ENCODE measurements at places on chromosomes 13 and 19.

- no peak for DNase-seq
These were observed 29.4 kb upstream of the ZNF507 start for GRCh38 chr19:32316034-32316433.

- DNase-seq = no peak
These were observed 4.6 kb upstream of the PTOV1 start for GRCh38 chr19:49846408-49846807.

DNA sequence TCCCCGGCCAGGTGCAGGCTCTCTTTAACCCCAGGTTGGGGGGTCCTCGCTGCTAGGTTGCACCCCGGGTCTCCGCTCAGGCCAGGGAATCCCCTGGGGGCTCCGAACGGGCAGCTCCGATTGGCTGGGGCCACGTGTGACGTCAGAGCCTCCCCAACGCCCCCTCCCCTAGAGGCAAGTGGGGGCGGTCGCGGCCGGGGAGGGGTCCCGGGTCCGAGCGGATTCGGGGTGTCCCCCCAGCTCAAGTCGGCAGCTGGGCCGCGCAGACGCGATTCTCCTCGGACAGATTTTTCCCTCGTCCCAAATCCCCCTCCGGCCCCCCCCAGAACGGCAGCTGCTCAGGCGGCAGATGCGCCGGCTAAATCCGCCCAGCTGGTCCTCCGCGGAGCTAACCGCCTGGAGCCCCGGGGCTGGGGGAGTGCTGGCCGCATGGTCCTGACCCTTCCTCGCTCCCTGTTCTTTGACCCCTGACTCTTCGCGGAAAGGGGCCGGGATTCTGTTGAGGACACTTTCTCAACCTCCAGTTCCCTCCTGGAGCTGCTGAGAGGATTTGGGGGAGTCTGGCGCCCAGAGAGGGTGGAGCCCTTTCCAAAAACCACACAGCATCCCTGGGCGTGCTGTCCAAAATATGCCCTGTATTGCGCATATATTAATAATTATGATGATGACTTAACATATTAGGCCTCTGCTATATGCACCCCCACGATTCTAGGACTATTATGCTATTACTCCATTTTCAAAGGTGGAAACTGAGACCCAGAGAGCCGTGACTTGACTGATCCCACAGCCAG, 25.4 kb upstream of the SEMA6B start:
- DNase-seq = no peak

- DNase-seq = no peak
These were observed at the start of gene SIGLEC12 for GRCh38 chr19:51501594-51502263. Gene SIGLEC12 (minus strand): TSS chr19:51501800. CDS start chr19:51501733, 67 bp downstream.

GRCh38 chr13:52003541-52003940, 7.7 kb downstream of the ATP7B start:
- no peak for DNase-seq

Data from Panc1 (cell line).